ENCODE measurements at places on chromosomes 7 and 10. TPM values are rescaled to one million over a fixed set of nuclear protein-coding genes. Genes with fewer than 3 reads are reported as not detected.

ANKRD26 gene
- total RNA-seq, result 2.9 TPM

CYP3A5 gene
- total RNA-seq, result 1.4 TPM

C1QL3 gene
- total RNA-seq, result not detected

HYAL4 gene
- total RNA-seq, result 0.08 TPM
